ENCODE measurements at places on chromosomes 16 and 17.
A peak's percentile ranks its signal among the peaks of the same experiment; 100 is the strongest.

DNA sequence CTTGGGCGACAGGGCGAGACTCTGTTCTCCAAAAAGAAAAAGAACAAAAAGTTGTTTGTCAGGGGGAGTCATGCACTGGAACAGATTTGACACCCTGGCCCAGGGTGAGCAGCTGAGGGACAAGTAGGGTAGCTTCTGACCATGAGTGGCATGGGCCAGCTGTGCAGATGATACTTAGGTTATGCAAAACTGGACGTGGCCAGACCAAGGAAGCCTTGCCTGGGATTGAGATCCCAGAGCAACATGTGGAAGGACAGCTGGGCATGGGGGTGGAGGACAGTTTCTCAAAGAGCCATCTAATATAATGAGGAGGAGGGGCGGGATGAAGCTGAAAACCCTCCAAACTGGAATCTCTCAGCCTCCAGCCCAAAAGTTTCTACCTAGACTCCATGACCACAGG, 19.6 kb upstream of the SLC35B1 start:
- DNase-seq, result no peak
- H3K36me3 ChIP-seq, result peaks cover 4% of the 10 kb centered on the region

GRCh38 chr16:2429771-2430663, 770 bp downstream of the CCNF start:
- H3K36me3 ChIP-seq, result peaks cover 6% of the 10 kb centered on the region
- no peaks in the 10 kb centered on the region for H3K4me1 ChIP-seq
- no peak for DNase-seq
- peak overlapping the region; percentile 72 for H3K4me3 ChIP-seq
- no peak overlapping the region for H3K27ac ChIP-seq

DNA sequence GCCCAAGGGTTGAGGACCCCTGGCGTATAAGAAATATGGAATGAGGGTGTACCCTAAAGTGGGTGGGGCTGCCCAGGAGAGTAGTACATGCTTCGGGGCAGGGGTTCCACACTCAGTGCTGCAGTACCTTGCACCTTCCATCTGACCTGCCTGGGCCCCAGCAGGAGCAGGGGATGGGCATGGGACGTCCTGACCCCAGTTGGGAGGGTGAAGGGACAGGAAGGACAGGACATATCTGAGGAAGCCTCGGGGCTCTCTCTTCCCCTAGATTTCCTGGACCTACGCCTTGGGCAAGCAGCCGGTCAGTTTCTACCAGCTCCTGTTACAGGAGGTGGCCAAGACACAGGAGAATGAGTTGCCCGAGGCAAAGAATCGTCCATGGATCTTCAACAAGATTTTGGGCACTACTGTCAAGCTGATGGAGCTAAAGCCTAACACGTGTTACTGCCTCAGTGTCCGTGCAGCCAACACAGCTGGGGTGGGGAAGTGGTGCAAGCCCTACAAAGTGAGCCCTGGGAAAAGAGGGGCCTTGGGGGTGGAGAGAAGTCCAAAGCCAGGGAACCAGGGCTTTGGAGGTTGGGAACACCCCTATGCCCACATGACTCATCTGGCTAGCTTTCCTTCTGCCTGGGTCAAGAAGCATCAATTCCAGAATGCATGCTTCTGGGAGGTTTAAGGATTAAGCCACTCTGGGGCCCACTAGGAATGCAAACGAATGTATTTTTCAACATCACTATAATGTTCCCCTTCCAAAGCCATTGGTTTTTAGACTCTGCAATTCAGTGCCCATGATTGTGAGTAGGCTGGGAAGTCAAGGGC, 7.9 kb downstream of the FNDC8 start:
- H3K27me3 ChIP-seq, result no peaks in the 10 kb centered on the region
- no peak for DNase-seq
- no peaks in the 10 kb centered on the region for H3K4me1 ChIP-seq

DNA sequence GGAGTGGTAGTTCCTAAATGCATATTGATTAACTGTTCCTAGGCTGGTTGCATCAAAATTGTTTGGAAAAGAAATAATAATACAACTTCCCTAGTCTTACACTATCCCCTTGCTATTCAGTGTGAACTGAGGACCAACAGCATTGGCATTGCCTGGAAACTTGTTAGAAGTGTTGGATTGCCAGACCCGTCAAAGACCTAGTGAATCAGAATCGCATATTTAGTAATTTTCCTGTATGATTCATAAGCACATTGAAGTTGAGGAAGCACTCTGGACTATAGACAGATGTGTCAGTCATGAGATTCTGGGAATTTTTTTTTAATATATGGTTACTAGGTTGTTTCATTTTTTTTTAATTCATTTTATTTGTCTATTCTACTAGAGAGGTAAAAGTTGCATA, 34.7 kb upstream of the KCNJ16 start:
- no peak overlapping the region for H3K4me3 ChIP-seq
- no peaks in the 10 kb centered on the region for H3K27me3 ChIP-seq
- H3K36me3 ChIP-seq, result no peaks in the 10 kb centered on the region
- H3K27ac ChIP-seq, result no peak overlapping the region
- DNase-seq, result no peak
- H3K4me1 ChIP-seq, result no peaks in the 10 kb centered on the region

DNA sequence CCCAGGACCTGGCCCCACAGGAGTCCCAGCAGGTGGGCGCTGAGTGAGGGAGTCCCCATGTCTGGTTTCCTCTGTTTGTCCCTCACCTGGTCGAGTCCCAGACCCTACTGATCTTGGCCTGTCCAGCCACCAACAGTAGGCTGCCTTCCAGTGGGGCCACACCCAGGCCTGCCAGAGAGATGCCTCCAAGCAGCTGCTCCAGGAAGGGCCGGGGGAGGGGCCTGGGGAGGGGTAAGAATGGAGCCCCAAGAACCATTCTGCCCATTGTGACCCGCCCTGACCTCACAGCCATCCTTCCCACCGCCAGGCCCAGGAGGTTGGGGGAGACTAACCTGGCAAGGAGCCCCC, 736 bp downstream of the SPATA20 start:
- DNase-seq, result no peak
- H3K36me3 ChIP-seq, result no peaks in the 10 kb centered on the region
- peaks cover 4% of the 10 kb centered on the region for H3K4me1 ChIP-seq
- no peaks in the 10 kb centered on the region for H3K27me3 ChIP-seq
- no peak overlapping the region for H3K4me3 ChIP-seq

- no peak for DNase-seq
- peaks cover 58% of the 10 kb centered on the region for H3K27me3 ChIP-seq
- no peak overlapping the region for H3K27ac ChIP-seq
- H3K36me3 ChIP-seq, result no peaks in the 10 kb centered on the region
- H3K4me1 ChIP-seq, result peaks cover 18% of the 10 kb centered on the region
Measured at GRCh38 chr17:38702916-38703741, 1.9 kb upstream of the MLLT6 start.

GRCh38 chr17:34607917-34608316, 28.5 kb downstream of the TMEM132E start:
- no peak overlapping the region for H3K27ac ChIP-seq
- no peaks in the 10 kb centered on the region for H3K36me3 ChIP-seq
- H3K4me1 ChIP-seq, result peaks cover 9% of the 10 kb centered on the region
- H3K4me3 ChIP-seq, result no peak overlapping the region
- peak; percentile 52 for DNase-seq
- H3K27me3 ChIP-seq, result no peaks in the 10 kb centered on the region

Data from iPS DF 6.9 (cell line).